Stimulated activated CD8-positive, alpha-beta memory T cell treated with anti-CD3 and anti-CD28 coated beads, Interleukin-15, amount 100 ng/mL, for 4 hours (primary cell): ENCODE measurements at places on chromosomes 7 and 10.

- no peak for DNase-seq
Measured at GRCh38 chr10:121078672-121079102, 227.5 kb downstream of the WDR11 start.

GRCh38 chr7:151849008-151849878, 27.7 kb downstream of the PRKAG2 start:
- no peak for DNase-seq

- DNase-seq: no peak
Measured at GRCh38 chr7:70778585-70778984, 353.4 kb upstream of the GALNT17 start.

- no peak for DNase-seq
Measured at GRCh38 chr10:103564776-103565520, 71.4 kb downstream of the NEURL1 start.

DNA sequence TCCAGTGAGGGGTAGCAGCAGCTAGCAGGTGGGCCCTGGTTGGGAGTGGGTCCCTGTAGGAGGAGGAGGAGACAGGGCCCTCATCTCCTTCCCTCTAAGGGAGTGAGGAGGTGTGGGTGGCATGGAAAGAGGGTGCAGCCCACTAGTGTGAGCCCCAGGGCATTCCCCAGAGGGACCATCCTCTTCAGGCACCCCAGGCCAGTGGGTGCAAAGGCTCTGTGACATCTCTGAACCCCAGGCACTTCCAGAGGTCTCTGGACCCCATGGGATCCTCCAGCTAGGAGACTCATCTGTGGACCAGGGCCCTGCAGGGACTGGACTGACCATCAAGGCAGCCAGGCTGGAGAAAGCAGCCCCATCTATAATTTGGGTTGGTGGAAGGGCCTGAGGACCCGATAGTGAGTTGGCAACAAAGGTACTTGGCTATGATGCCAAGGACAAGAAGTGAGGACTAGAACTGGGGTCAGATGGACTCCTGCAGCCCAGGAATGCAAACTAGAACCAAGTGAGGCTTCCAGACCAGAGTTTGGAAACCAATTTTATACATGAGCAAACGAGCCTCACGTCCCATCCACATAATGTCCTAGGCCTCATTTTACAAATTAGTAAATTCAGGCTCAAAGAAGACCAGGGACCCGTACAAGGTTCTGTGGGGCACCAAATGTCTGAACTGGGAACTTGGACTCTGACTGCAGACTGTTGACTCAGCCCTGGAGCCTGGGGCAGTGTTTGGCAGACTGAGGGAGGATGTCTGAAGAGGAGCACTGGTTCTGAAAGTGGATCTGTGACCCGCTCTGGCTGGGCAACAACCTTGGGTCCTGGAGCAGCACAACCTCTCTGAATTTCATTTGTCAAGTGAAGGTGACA, 1.4 kb upstream of the VSTM4 start:
- DNase-seq: no peak

DNA sequence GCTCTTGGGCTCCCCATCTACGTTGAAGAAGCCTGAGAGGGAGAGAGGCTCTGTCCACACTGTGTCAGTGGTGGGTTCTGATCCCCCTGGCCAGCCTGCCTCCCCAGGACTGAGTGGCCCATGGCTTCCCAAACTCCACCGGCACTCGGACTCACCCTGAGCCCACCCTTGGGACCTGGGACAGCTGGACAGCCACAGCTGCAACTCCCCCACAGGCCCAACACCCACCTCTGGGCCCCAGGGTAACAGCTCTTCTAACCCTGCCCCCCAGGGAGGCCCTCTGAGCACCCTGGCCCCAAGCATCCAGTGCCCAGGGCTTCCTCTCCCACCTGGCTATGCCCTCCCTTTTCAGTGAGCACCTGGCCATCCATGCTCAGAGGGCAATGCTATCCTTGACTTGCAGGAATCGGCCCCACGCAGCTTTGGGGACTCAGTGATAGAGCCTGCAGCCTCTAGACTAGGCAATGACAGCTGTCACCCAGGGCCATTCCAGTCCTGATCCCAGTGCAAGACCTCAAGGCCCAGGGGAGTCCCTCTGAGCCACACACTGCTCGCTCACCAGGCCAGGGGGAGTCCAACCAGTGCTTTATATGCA, 17.9 kb downstream of the OGDHL start:
- no peak for DNase-seq

GRCh38 chr10:12091421-12091820, 22.7 kb downstream of the DHTKD1 start:
- no peak for DNase-seq

GRCh38 chr10:47366731-47367460, 17.2 kb downstream of the ZNF488 start:
- no peak for DNase-seq

GRCh38 chr7:123241809-123242208, 42.0 kb upstream of the SLC13A1 start:
- no peak for DNase-seq

DNA sequence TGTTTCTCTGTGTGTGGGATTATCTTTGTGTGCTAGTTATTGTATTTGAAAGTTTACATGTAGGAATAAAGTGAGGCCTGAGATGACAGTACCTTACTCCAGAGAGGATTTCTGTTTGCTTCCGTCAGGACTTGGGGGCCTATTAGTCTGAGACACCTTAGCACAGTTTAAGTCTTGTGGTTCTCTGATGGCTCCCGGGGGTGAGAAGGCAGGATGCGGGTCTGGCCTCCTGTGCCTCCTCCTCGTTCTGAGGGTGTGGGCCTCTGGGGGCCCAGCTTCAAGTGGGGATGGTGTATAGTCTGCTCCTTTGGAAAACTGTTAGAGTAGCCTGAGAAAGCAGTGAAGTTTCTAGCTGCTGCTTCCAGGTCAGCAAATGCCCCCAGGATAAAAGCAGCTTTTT, 12.4 kb downstream of the MTURN start:
- no peak for DNase-seq

- no peak for DNase-seq
Measured at GRCh38 chr7:39958038-39958437, 8.0 kb downstream of the CDK13 start.

DNA sequence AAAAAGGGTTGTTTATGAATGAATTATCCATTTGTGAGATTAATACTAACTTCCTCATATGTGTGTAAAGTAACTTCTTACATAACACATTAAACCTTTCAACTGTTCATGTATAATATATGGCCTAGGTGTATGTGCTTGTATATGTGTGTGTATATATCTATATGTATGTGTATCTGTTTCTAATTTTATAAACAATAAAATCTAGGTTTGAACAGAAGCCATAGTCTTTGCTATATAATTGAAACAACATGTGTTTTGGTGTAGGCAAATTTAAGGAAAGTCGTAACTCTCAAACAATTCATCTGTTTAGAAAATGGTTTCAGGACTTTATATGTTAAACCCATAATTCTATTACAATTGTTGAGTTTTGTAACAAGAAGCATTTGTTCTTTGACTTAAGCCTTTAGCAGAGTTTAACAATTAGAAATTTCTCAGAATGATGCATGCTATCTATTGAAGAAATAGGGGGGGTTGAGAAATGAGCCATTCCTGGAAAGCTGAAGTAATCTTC, 103.3 kb downstream of the BBS9 start:
- no peak for DNase-seq

- no peak for DNase-seq
Measured at GRCh38 chr10:35564341-35564968, 40.7 kb upstream of the GJD4 start.

GRCh38 chr10:80356563-80356988, at the start of the genes DYDC1 and DYDC2:
Gene DYDC1 (minus strand): TSS chr10:80356755. CDS start chr10:80352601, 4,154 bp downstream.
Gene DYDC2 (plus strand): TSS chr10:80356781. CDS start chr10:80362444, 5,663 bp downstream.
- DNase-seq: no peak

DNA sequence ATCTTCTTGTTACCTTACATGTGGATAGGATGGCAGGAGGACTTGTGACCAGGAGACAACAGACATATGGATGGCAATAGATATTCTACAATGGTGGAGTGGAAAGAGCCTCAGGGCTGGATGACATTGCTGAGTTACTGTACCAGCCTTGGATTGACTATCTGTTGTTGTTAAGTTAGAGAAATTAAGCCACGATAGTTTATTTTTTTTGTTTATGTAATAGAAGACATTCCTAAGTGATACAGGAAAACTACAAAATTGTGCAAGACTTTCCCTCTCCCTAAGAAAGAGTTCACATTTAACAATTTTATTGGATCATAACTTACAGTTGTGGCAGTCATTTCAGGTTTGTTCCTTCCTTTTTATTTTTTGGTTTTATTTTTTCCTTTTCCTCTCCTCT, 230.7 kb upstream of the CACNA2D1 start:
- no peak for DNase-seq

DNA sequence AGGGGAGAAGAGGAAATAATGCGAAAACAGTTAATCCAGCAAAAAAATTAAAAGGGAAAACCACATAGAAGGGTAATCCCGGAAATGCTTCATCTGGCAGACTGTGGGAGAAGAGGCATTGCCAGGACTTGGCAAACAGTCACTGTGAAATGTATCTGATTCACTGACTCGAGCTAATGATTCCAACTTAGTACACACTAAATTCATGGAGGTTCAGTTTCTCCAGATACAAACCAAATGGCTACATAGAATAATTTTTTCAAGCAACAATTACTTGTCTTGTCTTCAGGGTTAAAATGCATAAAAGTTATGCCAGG, 36.4 kb downstream of the GDI2 start:
- no peak for DNase-seq

- no peak for DNase-seq
Measured at GRCh38 chr7:36653008-36653662, 71.2 kb downstream of the AOAH start.

- no peak for DNase-seq
Measured at GRCh38 chr10:47040681-47041080, 129.5 kb downstream of the PTPN20 start.

GRCh38 chr7:110780712-110781111, 310.2 kb upstream of the LRRN3 start:
- DNase-seq: no peak

DNA sequence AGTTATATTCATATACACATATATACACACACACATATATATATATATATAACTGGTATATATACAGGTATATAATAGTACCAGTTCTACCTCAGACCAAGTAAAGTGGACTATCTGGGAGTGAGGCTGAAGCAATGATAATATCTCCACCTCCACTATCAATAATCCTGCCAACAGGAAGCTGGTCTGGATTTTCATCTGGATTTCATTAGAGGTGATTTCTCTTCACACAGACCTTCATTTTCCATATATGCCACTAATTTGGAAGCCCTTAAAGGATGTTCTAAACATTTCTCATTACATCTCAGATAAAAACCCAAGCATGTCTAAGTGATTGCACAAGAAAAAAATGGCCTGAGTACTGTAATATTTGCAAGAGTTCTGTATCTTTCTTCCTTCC, 1.7 kb upstream of the SLC35B4 start:
- no peak for DNase-seq

DNA sequence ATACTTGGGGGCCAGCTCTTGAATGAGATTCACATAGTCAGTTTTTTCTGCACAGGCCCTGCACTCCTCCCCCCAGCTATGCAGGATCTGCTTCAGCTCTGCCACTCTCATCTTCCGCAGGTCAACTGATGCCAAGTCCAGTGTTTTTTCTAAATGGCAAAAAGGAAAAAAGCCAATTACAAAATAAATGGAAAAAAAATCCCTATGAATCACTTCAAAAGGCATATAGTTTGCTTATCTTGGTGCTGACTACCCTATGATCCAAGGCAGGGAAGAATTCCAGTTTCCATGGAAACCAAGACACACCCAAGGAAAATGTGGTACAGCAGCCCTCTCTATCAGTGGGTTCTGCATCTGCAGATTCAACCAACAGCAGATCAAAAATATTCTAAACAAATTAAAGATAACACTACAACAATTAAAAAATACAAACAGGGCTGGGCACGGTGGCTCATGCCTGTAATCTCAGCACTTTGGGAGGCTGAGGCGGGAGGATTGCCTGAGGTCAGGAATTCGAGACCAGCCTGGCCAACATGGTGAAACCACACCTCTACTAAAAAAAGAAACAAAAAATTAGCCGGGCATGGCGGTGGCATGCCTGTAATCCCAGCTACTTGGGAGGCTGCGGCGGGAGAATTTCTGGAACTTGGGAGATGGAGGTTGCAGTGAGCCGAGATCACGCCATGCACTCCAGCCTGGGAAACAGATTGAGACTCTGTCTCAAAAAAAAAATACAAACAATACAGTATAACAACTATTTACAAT, 17.6 kb downstream of the CDNF start:
- DNase-seq: no peak

GRCh38 chr10:72277340-72277995, 3.7 kb downstream of the DDIT4 start:
- no peak for DNase-seq

DNA sequence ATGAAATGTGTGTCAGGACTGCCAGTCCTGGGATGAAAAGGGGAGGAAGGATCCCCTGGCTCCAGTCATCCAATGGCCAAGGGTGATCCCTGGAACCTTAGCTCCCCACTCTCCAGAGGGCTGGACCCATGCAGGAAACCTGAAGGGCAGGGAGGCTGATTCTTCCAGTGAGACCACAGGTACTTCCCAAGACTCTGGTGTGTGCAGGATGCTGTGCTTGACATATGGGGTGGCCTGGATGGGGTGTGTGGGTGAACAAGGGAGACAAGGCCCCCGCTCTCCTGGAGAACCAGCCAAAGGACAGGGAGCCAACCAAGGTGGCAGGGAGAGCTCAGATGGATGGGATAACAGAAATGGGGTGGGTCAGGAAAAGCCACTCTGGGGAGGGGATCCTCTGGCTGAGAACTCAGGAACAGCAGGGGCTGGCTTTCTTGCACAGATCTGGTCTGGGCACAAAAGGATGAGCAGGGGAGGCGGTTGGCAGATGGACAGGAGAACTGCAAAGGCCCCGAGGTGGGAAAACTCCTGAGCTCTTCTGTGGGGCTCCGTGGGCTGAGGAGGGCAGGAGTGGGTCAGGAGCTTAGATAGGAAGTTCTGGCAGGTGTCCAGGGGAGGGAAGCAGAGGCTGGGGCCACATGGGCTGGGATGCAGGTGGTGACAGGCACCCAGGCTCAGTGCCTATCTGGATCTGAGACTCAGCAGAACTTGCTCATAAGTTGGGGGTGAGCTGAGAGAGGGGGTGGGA, 100.6 kb downstream of the ARHGAP22 start:
- no peak for DNase-seq

- no peak for DNase-seq
Measured at GRCh38 chr10:70622981-70623844, 20.7 kb upstream of the PRF1 start.

GRCh38 chr10:93938140-93938539, 44.4 kb downstream of the SLC35G1 start:
- no peak for DNase-seq

- no peak for DNase-seq
Measured at GRCh38 chr7:88396948-88397322, 90.2 kb upstream of the STEAP4 start.

GRCh38 chr10:129709627-129710509, 242.8 kb downstream of the MGMT start:
- DNase-seq: no peak

GRCh38 chr10:78231939-78232338, 198.3 kb downstream of the RPS24 start:
- no peak for DNase-seq

GRCh38 chr10:30581779-30582380, 47.7 kb downstream of the LYZL2 start:
- DNase-seq: no peak

DNA sequence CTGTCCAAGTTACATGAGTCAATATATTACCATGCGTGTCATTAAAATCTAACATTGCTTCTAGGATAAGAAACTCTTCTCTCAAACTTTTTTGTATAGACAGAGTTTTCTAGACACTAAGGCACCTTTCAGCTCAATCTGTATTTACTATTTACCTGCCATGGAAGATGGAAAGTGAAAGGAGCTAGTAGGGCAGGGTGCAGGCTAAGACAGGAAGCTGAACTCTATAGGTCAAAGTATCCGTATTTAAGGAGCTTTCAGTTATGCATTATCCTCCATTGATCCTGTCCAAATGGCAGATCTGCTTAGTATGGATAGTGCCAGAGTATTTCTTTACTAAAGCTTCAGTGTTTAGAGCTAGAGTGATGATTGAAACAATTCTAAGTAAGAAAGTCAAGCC, 612.8 kb downstream of the IPMK start:
- DNase-seq: no peak
